Activated CD4-positive, alpha-beta T cell treated with anti-CD3 and anti-CD28 coated beads, Interleukin-10, Interleukin-2, amounts not matched to agents 100 ng/mL and 50 ng/mL, durations not matched to agents 16 hours and 8 hours (primary cell): ENCODE measurements at places on chromosomes 13 and 19.

DNA sequence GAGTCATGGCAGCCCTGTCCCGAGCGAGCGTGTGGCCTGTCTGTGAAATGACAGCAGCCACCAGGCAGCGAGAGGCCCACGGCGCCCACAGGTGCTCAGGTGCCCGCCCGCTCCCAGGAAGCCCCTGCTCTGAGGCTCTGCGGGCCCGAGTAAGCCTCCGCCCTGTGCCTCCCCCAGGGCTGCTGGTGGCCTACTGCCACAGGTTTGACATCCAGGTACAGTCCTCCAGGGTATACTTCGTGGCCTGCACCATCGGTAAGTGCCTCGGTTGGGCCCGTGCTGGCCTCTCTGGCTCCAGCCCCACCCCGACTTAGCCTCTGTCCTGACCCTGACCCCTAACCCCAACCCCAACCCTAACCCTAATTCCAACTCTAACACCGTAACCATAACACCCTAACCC is 15.0 kb upstream of the TMPRSS9 start:
- no peak for DNase-seq

GRCh38 chr19:2771786-2772674 is 11.0 kb downstream of the SGTA start:
- no peak for DNase-seq

- DNase-seq: no peak
Measured at GRCh38 chr19:10389863-10390262, 9.5 kb upstream of the TYK2 start.

DNA sequence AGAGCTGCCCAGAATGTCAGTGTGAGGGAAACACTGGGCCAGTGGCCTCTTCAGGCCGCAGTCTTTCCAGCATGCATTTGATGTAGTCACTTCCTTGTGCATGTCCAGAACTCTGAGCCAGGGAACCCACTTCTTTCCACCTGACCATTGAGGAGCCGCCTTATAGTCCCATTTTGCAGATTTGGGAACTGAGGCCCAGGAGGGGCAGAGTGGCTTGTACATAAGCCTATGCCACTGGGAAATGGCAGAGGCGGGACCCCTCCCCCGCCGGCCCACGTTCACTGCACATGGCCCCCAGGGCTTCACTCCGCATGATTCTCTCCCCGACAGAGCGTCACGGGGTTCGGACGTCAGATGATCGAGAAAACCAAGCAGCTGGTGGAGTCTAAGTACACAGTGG is 5.6 kb upstream of the SPIB start:
- DNase-seq: no peak

DNA sequence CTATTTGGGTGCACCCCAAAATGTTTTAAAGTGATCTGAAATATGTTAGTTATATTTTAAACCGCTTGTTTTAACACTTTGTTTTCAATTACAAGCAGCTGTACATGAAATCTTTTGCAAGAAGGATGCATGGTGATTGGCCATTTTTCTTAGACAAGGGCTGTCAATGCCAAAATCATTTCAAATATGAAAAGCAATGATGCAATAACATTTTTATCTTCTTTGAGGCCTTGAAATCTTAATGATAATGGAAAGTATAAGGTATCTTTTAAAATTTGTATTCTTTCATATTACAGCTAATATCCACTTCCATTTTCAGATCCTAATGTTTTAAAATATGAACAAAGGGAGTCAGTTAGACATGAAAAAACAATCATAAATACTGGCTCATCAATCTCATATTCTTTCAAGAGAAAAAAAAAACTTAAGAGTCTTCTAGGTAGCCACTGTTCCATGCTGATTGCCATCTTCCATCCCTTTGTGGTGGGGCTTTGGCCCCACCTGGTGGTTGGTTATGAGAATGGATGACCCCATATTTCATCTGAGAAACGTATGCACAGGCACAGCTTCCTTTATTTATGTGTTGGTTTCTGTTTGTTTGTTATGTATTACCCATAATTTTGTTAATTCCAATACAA is 330.3 kb upstream of the MIR17HG start:
- DNase-seq: peak; percentile 56

GRCh38 chr19:4369109-4369887 is 25.9 kb downstream of the MPND start:
- peak; percentile 92 for DNase-seq

GRCh38 chr13:109744512-109745051 is 41.8 kb downstream of the IRS2 start:
- no peak for DNase-seq

DNA sequence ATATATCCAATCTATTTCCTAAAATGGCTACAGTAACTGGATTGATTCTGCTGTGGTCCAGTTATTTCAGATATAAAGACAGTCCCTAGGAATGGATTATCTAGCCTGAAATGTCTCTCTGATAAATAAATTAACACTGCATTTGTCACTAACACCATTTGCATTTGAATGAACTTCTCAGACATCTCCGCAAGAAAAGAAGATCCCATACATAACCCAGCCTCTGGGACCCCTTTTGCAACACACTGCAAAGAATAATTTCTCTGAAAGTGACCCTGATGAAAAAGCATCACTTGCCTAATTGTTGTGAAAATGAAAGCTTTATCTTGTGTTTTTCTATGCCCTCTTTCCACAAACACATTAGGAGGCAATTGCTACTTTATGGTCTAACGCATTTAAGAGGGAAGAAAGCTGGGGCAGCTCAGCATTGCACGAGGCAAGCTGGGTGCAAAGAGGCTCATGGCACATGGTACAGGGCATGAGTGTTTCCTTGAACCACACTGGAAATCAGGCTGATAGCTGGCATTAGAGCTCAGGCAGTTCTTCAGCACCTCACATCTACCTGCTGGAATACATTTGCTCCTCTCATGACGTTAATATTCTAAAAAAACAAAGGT is 379.9 kb downstream of the IRS2 start:
- no peak for DNase-seq

- no peak for DNase-seq
Measured at GRCh38 chr13:74646091-74646490, 511.9 kb upstream of the KLF12 start.

- no peak for DNase-seq
Measured at GRCh38 chr13:111657013-111657412, 336.6 kb downstream of the TEX29 start.

GRCh38 chr13:32682740-32683139 is 96.5 kb downstream of the PDS5B start:
- no peak for DNase-seq

DNA sequence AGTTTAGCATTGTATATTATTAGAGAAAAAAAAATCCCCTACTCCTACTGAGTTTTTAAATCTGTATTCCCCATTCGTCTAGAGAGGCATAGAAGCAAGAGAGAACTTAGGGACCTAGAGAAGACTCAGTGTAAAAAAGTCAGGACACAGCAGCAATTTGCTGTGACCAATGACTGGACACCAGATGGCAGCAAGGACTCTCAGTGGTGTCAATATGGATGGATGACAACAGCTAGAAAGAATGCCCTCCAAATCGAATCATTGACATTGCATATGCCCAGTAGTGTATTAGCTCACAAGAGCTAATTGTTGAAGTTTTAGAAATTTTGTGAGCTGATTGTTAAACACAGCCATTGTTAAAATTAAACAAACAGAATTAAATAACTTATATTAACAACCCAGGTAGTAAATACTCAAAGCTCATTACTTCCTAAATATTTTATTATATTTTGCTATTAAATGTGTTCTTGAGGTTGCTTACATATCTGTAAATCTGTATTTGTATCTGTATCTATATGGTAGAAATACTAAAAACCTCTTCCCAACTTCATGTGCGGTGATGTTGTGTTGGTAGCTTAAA is 43.9 kb downstream of the SIAH3 start:
- peak; percentile 11 for DNase-seq

GRCh38 chr19:6150289-6150688 is 14.8 kb downstream of the ACSBG2 start:
- no peak for DNase-seq

DNA sequence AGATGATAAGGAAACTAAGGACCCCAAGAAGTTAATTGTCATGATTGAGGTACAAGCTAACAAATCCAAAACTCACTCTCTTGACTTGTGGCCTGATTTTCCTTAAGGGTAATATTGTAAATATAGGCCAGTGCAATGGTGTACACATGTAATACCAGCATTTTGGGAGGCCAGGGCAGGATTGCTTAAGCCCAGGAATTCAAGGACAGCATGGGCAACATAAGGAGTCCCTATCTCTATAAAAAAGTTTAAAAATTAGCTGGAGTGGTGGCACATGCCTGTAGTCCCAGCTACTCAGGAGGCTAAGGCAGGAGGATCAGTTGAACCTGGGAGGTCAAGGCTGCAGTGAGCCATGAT is 28.7 kb upstream of the GARRE1 start:
- no peak for DNase-seq
